Naive thymus-derived CD8-positive, alpha-beta T cell (primary cell): ENCODE measurements at places on chromosomes 7 and 10.

DNA sequence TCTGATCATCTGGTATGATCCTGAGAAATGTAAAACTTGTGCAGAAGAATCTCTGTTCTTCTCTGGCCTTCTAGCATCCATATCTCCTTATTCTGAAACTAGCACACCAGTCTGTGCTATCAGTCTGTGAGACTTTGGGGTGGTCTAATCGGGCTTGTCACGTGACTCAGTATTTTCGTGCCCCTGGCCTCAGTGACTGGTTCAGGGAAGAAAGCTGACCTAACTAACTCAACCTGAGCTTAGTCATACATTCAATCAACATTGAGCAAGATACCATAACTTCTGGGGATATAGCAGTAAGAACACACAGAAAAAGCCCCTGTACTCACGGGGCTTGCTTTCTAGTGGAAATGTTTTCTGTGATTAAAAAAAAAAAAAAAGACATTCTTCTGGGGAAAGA lies 109.3 kb downstream of the DKK1 start:
- no peak for DNase-seq

DNA sequence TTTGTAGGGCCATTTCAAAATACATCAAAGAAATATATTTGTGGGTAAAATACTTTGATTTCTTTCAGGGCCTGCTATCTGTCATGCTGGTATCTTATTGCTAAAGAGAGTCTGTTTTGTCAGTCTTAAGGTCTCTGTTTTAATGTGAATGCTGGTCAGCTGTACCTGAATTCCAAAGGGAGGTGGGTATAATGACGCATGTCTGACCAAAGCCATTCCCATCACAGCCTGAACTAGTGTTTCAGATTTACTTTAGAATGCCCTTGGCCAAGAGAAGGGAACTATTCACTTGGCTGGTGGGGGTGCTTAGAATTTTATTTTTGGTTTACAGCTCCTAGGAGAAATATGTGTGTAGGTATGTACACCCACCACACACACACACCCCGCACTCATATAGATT lies 30.6 kb upstream of the MYL10 start:
- DNase-seq, result no peak

- no peak for DNase-seq
Observed at GRCh38 chr7:68613897-68614296, 984.4 kb upstream of the AUTS2 start.

- DNase-seq, result no peak
Observed at GRCh38 chr10:69228151-69228550, 8.0 kb downstream of the HKDC1 start.

GRCh38 chr7:1340031-1340430 lies 107.4 kb downstream of the UNCX start:
- no peak for DNase-seq

DNA sequence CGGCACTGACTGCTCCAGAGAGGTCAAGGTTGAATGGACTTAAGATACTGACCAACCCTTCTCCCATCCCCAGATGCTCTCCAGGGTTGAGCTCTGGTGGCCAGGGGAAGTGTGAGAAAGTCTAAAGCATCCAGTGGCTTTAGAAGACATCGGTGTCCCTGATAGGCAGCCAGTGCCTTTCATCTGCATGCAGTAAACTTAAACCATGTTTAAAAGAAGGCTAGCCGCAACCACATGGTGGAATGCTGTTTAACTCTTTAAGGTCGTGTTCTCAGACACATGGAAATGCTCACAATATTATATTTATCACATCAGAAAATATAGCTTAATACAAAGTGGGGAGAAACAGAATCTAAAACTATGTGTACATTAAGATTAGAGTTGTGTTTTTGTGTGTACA lies 137.0 kb downstream of the CNNM2 start:
- no peak for DNase-seq

- DNase-seq, result no peak
Observed at GRCh38 chr10:67115972-67116371, 190.1 kb downstream of the LRRTM3 start.

DNA sequence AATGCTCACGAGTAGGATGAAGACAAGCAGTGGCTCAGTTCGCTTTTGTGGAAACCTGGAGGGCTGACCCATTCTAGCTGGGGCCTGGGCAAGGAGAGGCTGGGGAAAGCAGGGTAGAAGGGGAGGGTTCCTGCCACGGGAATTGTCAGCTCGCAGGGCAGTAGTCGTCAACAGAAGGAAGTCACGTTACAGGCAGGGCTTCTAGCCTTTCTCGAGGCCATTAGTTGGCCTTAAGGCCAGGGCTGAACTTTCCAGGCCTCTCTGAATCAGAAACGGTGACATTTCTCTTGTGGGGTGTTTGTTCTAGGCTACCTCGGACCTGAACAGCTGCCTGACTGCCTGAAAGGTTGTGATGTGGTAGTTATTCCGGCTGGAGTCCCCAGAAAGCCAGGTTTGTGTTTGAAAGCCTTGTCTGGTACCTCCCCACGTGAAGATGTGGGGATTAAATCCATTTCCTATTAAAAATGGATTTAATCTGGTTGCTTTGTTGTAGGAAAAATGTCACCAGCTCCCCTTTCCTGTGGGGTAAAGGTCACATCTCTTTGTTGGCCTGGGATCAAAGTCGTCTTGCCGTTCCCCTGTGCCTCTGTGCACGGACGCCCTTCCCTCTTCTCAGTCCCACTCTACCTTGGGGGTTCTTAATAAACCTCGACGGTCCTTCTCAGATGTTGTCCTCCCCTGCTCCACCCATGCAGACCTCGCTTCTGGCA lies 9.4 kb downstream of the MDH2 start:
- no peak for DNase-seq

- no peak for DNase-seq
Observed at GRCh38 chr10:61965703-61966395, 64.3 kb downstream of the ARID5B start.

DNA sequence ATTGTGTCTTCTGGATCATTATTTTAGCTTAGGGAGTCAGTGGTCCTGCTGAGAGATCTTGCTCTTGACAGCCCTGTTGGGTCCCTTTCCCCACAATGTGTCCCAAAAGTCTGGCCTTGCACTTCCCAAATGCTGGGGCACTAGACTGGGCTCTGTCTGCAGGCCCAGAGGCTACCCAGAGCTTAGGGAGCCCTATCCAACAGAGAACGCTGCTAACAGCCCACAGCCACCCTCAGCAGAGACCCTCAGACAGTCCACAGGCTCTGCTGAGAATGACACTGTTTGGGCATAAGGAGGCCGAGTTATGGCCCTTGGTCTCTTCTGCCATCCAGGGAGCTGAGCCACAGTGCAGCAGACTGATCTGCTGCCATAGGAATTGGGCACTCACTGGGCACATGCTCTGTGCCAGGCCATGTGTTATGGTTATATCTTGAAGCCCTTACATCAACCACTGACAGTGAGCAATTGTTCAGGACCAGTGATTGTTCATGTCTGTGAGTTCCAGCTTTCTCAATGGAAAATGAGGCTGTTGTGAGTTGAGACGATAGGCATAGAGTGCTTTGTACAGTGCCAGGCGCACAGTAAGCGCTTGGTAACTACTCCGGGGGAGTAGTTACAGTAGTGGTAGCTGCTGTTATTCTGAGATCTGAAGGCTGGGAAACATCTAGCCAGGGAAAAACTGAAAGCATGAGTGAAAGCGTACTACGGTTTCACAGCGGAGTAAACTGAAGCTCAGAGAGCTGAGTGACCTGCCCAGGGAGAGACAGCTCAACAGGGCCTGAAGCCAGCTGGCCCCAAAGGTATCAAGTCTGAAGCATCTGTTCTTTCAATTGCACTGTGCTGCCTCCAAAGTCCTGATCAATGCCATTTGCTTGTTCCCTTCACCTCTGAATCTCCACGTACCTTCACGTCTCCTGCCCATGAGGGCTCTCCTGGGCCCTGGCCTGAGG lies 77.6 kb upstream of the PRLHR start:
- no peak for DNase-seq

GRCh38 chr7:137160236-137160635 lies 183.3 kb downstream of the PTN start:
- no peak for DNase-seq

GRCh38 chr10:60572511-60573194 lies 183.0 kb upstream of the ANK3 start:
- no peak for DNase-seq

DNA sequence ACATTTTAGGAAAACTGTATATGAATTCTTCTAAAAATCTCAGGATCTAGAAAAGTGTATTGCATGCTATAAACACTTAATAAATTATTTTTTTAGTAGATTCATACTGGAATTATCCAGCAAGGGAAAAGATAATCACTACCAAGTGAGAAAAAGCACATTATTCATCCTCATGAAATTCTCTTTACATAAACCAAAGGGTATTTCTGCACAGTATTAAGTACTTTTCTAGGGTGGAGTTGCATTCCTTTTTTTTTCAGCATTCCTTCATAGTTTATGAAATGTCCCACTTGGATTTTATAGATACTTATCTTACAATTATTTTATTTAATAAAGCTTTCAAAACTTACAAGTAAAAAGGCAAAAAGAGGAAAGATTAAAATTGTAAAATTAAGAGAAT lies 403.3 kb downstream of the HGF start:
- no peak for DNase-seq

- DNase-seq, result no peak
Observed at GRCh38 chr7:103538964-103539709, 93.1 kb upstream of the SLC26A5 start.

DNA sequence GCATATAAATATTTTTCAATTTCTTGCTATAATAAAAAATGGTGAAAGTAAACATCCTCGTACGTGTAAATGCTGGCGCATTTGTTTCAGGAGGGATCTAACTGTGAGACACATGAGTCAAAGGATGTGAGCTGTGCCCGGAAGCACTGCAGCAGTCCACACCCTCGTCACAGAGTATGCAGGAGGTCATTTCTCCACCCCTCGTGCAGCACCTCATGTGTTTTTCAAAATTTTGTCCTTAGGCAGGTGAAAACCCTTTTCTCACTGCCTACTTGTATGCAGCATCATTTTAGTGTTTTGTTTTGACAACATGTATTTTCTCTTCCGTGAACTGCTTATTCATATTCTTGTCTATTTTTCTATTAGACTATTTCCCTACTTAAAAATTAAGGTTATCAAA lies 162.7 kb downstream of the AVL9 start:
- DNase-seq, result no peak

GRCh38 chr7:70712942-70713341 lies 419.0 kb upstream of the GALNT17 start:
- DNase-seq, result no peak

- peak; percentile 56 for DNase-seq
Observed at GRCh38 chr7:79453558-79454360, at the start of gene MAGI2. Gene MAGI2 (minus strand): TSS chr7:79453667. CDS start chr7:79453320, 347 bp downstream.

- DNase-seq, result no peak
Observed at GRCh38 chr10:128550045-128550444, 423.8 kb upstream of the MKI67 start.

GRCh38 chr10:43235070-43235900 lies 31.6 kb downstream of the RASGEF1A start:
- DNase-seq, result peak; percentile 37

- DNase-seq, result peak; percentile 26
Observed at GRCh38 chr7:99559175-99559915, 903 bp downstream of the ZNF655 start.

DNA sequence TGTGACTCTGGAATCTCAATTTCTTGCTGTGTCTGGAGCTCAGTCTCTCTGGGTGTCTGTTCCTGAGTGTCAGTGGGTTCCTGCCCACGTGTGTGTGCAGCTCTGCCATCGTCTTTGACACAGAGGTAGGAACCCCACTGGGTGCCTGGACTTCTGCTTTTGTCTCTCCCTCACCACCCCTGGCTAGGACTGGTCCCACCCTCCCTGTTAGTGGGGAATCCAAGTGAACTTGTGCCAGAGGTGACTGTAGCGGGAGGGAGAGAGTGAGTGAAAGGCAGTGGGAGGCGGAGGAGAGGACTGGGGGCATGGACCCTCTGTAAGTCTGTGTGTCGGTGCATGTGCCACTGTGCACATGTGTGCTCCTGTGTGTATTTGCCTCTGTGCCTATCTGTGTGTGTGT lies 299.9 kb upstream of the ZMIZ1 start:
- no peak for DNase-seq

DNA sequence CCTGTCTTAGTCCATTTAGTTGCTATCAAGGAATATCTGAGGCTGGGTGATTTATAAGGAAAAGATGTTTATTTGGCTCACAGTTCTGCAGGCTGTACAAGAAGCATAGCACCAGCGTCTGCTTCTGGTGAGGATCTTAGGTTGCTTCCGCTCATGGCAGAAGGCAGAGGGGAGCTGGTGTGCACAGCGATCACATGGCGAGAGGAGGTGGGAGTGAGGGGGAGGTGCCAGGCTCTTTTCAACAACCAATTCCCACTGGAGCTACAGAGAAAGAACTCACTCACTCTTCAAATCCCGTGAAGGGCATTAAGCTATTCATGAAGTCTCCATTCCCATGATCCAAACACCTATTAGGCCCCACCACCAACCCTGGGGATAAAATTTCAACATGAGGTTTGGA lies 371.6 kb downstream of the SH2D4B start:
- DNase-seq, result no peak

DNA sequence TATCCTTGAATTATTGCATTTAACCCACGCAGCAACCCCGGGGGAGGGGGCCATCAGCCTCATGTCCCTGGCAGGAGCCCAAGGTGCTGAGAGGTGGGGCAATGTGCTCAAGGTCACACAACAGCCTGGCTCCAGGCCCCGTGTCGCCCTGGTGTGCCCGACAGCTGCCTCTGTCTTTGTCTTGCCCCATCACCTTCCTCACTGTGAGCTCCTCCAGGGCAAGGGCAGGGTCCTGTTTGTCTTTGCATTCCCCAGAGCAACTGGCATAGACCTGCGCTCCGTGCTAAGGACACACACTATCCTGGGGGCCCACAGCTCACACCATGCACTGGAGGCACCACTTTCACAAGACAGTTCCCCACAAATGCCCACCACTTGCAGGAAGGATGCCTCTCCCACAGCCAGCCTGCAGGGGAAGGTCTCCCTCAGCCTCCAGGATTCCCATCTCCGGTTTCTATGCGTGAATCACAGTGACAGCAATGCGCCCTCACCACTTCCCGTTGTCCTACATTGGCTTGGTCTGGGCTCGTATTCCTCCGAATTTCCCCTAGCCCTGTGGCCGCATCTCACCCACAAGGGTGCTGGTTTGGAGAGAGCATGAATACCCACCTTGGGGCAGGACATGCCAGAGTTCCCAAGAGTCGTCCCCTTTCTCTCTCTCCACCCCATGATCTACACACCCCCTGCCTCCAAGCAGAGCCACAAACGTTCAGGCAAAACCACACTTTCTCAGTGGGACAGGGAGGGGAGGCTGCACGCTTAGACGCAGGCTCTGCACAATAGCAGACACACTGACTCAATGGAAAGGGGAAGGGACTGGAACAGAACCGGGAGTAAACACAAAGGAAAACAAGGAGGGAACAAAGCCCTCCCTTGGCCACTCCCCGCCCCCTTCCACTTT lies 10.3 kb downstream of the ITPRIP start:
- DNase-seq, result no peak

GRCh38 chr7:30682212-30683083 lies at the start of gene CRHR2:
Gene CRHR2 (minus strand): TSS chr7:30682456. CDS start chr7:30682280, 176 bp downstream.
- peak; percentile 57 for DNase-seq

- no peak for DNase-seq
Observed at GRCh38 chr10:8225187-8225586, 170.7 kb downstream of the GATA3 start.

- DNase-seq, result no peak
Observed at GRCh38 chr10:1766049-1766448, 28.7 kb upstream of the ADARB2 start.

- DNase-seq, result no peak
Observed at GRCh38 chr7:6487184-6487545, 39.4 kb upstream of the DAGLB start.
